Vein endothelial cell (primary cell): ENCODE measurements at places on chromosomes 4 and X. TPM values are rescaled to one million over a fixed set of nuclear protein-coding genes. Genes with fewer than 3 reads are reported as not detected.

The PWWP3B gene
- total RNA-seq: 0.19 and 0.33 TPM in 2 replicates

The PSMD10 gene
- total RNA-seq: 98.3 and 108 TPM in 2 replicates

The VCX3A gene
- not detected in 2 replicates for total RNA-seq

The MFAP3L gene
- 1.1 and 1.3 TPM in 2 replicates for total RNA-seq

The DCAF12L1 gene
- total RNA-seq: 0.10 and 0.98 TPM in 2 replicates

The TEX13B gene
- not detected in 2 replicates for total RNA-seq

The FREM3 gene
- under 0.01 and 0.19 TPM in 2 replicates for total RNA-seq

The GPC4 gene
- total RNA-seq: under 0.01 and 0.10 TPM in 2 replicates

The LDB2 gene
- 115 and 178 TPM in 2 replicates for total RNA-seq

The TMPRSS11A gene
- not detected in 2 replicates for total RNA-seq

The SLC16A2 gene
- total RNA-seq: 2.0 and 2.1 TPM in 2 replicates

The RS1 gene
- total RNA-seq: not detected in 2 replicates

The DUSP21 gene
- not detected in 2 replicates for total RNA-seq

The ZGRF1 gene
- total RNA-seq: 8.2 and 17.4 TPM in 2 replicates

The HS3ST1 gene
- 1.3 and 2.1 TPM in 2 replicates for total RNA-seq

The TMEM156 gene
- total RNA-seq: 2.3 and 3.3 TPM in 2 replicates

The MAGEA9B gene
- not detected in 2 replicates for total RNA-seq

The RHOXF2B gene
- 1.3 TPM in 1 of 2 replicates, not detected in the other for total RNA-seq

The EDA gene
- total RNA-seq: 2.3 and 4.0 TPM in 2 replicates

The C4orf51 gene
- total RNA-seq: not detected in 2 replicates

The SFRP2 gene
- not detected in 2 replicates for total RNA-seq

The WNK3 gene
- total RNA-seq: 0.65 and 1.2 TPM in 2 replicates
